Transverse colon (tissue), 4 donors: ENCODE measurements at places on chromosomes 3 and 15. TPM values are rescaled to one million over a fixed set of nuclear protein-coding genes. Genes with fewer than 3 reads are reported as not detected.
A peak's percentile ranks its signal among the peaks of the same experiment; 100 is the strongest.

- DNase-seq: peak; percentile 84
These were observed 21.6 kb downstream of the ACSBG1 start for GRCh38 chr15:78212546-78213424.

GRCh38 chr15:46343196-46343935 lies 708.5 kb downstream of the SQOR start:
- no peak for DNase-seq

GRCh38 chr15:101323793-101324523 lies 28.9 kb upstream of the SNRPA1 start:
- DNase-seq: no peak

- DNase-seq: peak; percentile 66
These were observed 7.1 kb upstream of the FMN1 start for GRCh38 chr15:33201491-33202231.

DNA sequence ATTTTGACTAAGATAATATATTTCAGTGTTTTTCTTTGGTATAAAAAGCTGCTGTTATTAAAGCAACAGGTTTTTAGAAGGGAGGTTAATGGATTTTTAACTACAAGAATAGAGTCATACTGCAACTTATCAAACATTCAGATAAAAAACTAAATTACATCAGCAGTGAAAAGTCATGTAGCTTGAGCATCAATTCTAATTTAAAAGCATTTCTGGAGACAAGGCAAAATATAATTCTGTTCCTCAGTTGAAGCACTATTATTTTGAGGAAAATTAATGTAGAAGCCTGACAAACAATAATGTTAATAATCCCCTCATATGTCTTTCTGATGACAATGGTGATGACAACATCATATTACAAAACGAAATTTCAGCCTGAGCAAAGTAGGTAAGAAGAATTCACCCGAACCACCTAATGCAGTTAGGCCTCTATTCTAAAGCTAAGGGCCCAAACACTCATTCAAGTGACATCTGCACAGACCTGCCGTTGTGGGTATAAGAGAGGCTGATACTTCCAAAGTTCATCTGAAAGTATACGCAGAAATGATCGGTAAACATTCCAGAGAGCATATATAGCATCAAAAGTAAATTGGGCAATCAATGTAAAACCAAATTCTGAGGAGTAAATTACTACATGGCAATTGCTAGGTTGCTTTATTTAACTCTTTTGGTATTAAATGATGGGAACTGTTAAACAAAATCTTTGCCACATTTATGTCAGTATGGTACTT lies 12.8 kb upstream of the ROBO2 start:
- DNase-seq: no peak

DNA sequence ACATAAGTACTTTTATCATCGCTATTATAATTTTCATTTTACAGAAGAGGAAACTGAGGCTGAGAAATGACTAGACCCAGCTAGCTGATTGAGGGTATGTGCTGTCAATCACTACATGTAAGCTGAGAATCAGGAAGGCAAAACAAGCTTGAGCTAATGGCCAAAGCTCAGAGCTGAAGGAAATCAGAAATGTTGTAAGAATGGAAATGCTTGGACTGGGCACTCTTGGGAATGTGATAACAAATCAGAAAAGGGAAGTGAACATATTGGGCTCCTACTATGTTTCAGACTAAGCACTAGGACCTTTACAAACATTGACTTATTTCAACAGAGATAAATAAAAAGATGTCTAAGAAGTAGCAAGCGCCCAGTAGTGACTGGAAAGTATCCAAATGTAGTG lies 33.8 kb upstream of the BOC start:
- no peak for DNase-seq

DNA sequence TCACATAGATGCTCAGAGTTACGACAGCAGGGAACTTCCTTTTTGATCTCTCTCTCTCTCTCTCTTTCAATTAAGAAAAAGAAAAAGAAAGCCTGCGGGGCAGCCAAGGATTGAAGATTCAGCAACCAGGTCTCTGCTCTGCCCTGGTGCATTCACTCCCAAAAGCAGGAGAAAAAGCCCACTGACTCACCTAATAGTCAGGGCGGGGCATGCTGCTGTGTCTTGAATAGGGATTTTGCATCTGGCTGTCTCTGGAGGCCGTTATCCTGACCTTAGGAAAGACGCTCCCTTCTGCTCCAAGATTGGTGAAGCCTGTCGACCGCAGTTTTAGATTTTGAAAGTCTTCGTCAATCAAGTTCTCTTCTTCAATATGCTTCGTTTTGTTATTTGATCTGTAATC lies 20.8 kb upstream of the ITGB5 start:
- DNase-seq: no peak

The PHLDB2 gene
- total RNA-seq: 26.2 TPM

The MIX23 gene
- 5.8 TPM for total RNA-seq

The COX17 gene
- total RNA-seq: 49.2 TPM

- no peak for DNase-seq
These were observed 45.7 kb downstream of the EXOG start for GRCh38 chr3:38541806-38542205.

DNA sequence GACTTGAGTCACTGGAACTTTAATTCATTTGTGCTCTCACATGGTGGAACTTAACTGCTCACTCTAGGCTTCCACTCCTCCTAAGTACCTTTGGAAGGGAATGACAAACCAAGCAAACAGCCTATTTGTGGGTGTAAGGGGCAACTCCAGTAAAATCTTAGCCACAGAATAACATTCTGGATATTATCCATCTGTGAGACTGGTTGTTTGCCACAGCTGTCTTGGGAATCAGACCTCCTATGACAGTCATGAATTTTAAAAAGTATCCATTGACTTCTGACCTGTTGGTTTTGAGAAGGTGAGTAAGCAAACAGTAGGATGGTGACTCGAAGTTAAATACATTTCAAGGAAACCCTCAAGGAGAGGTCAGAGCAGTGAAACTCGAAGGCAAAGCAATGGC lies 147.3 kb upstream of the CDIN1 start:
- no peak for DNase-seq

The C3orf85 gene
- 14.8 TPM for total RNA-seq

- no peak for DNase-seq
These were observed 335.1 kb downstream of the EFHB start for GRCh38 chr3:19598870-19599269.

DNA sequence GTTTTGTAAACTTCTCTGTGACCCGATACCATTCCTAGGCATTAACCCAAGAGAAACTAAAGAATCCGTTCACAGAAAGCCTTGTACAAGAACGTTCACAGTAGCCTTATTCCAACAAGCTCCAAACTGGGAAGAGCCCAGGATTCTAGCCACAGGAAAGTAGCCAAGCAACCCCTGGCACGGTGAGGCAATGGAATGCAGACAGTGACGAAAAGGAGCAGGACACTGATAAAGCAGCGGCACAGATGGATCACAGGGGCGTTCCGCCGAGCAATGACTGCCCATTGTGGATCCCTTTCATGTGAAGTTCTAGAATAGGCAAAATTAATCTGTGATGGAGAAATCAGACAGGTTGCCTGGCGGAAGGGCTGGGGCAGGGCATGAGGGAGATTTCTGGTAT lies 198.7 kb upstream of the CHRNA7 start:
- no peak for DNase-seq

The GASK1A gene
- total RNA-seq: 0.75 TPM

DNA sequence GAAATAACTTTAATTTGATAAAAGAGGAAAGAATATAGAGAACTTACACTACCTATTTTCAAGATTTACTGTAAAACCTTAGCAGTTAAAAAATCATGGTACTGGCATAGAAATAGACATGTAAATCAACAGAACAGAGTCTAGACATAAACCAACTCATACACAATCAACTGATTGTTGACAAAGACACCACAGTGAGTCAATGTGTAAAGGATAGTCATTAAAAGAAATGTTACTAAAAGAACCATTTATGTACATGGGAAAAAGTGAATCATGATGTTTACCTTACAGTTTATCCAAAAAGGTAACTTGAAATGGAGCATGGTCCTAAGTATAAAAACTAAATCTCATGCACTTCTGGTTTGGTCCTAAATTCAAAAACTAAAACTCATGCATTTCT lies 847.4 kb downstream of the IGSF11 start:
- DNase-seq: no peak

- no peak for DNase-seq
These were observed 4.2 kb downstream of the RPL15 start for GRCh38 chr3:23921052-23921511.

The EFHB gene
- total RNA-seq: not detected

- DNase-seq: no peak
These were observed 294.3 kb downstream of the THSD4 start for GRCh38 chr15:71409541-71409940.

The IFT122 gene
- 77.6 TPM for total RNA-seq

GRCh38 chr15:60865507-60865906 lies 363.6 kb downstream of the RORA start:
- no peak for DNase-seq

DNA sequence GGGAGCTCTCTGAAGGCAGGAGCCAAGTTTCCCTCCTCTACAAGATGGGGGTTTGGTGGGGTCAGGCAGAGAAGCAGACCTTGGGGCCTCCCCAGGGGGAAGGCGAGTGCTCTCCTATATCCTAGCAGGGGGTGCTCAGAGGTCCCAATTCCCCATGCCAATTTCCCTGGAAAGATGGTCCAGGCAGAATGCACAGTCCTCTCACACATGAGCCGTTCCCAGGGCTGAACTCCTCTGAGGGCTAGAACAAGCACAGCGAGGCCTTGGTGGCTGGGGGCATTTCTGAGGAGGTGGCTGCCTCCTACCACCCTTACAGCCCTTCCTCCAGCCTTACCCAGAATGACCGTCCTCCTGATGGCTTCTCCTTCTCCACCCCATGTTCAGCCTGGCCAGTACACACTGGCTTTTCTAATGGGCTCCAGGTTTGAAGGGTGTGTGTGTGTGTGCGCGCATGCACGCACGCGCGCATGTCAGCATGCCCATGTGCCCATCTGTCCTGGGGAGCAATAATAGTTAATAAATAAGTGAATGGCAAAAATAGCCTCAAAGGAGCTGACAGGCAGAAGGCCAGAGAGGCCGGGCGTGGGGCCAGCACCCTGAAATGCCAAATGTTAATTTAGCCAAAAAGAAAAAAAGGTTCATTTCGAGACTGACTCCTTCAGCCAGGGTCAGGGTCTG lies 24.4 kb downstream of the ADCY5 start:
- DNase-seq: no peak

DNA sequence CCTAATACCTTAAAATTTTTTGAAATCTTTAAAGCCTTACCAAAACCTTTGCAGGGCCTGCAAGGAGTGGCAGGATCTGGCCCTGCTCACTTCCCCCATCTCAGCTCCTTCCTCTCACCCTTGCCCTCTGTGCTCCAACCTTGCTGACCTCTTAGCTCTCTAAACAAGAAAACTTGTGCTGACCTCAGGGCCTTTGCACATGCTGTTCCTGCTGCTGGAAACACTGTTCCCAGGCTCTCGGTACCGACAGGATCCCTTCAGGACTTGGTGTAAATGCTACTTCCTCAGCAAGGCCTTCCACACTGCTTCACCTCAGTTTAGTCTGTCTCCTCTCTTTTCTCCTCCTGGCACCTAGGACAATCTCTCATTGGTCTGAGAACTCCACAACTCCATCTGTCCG lies 155.4 kb upstream of the IQSEC1 start:
- DNase-seq: no peak
